ENCODE measurements at places on chromosomes 4 and X.

GRCh38 chr4:119099227-119099810, 36.3 kb upstream of the MYOZ2 start:
- DNase-seq = no peak

DNA sequence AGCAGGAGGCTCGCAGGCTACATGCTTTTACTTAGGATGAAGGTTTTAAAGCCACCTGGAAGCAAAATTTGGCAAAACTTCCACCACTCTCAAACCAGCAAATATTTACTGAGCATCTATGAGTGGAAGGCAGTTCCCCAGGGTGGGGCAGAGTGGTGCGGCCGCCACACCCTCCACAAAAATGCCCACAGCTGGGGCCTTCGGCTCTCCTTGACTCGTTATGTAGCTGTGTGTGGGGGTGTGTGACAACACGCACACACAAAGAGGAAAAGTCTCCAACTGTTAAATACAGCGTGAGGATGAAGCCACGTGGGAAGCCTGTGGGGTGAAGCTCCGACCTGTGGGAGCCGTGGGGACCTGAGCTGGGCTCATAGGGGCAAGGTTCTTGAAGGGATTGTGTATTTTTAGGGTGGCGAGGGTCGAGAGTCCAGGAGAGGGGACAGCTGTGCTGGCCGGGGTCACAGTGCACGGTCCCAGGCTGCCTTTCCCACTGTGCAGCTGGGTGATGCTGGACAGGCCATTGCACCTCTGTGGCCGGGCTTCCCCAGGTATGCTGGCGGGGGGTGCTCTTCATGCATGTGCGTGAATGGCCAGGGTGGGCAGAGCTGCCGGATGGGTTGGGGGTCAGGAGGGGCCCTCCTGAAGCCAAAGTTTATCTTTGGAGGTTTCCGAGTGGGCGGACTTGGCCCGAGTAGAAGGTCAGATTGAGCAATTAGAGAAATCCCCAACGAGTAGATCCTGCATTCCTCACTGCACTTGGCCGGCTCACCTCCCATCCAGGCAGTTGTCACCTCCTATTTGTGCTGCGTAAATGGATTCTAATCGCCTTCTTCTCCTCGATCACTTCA, 25.4 kb downstream of the SORCS2 start:
- no peak for DNase-seq

GRCh38 chr4:117893207-117893606, 141.1 kb upstream of the NDST3 start:
- no peak for DNase-seq

DNA sequence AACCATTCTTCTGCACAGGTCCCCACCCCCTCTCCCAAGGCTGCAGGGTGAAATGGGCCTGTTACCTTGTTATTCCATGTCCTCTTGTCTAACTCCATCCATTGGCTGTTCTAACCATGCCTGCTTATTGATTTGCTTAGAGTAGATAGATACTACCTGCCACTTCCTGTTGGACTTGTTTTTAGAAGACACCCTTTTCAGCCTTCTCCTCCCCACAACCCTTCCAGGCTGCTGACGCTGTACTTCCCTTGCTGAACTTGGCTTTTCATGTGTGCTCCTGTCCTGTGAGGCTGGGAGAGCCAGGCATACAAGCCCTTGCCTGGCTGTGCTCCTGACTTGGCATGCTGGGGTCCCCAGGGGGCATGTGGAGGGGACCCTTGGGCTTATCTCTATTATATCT, 81.9 kb downstream of the AASDH start:
- DNase-seq = no peak

DNA sequence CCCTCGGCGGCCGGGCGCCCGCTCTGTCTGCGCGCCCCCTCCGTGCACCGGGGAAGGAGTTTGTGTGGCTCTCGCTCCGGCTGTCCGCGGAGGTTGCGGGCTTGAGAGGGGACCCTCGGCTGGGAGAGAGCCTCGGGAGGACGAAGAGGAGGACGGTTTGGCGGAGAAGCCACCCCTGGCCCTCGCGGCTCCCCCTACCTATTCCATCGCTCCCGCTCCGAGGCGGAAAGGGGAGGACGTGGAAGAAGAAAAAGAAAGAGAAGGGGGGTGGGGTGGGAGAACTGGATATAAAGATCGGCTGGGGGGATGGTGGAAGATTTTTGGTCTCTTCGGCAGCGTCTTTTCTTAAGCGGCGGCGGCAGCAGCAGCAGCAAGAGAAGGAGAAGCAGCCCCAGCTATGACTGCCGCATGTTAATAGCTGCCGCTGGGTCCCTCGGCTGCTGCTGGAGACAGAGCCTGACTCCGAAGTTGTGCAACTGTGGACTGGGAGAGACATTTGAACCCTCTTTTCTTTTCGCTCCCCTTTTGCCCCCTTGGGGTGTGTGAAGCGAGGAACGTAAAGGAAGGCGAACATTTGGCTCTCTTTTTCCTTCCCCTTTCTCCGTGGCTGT, 895 bp downstream of the ADGRL3 start:
- DNase-seq = peak; percentile 46

GRCh38 chrX:123809854-123810375, 49.9 kb upstream of the XIAP start:
- DNase-seq = no peak

DNA sequence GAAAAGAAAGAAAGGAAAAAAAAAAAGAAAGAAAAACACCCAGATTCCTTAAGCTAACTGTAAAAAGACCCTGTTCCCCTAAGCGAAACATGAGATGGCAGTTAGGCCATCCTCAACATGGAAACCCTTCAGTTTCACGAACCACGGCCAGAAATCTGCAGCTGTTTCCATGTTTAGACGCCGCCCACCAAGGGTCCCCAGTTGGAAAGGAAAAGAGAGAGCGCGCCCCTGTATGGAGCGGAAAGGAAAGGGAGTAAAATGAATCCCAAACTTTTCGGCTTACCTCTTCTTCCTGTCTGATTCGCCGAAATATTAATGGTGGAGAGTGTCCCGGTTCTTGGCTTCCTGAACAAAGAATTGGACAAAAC, 38.3 kb downstream of the MGARP start:
- no peak for DNase-seq

GRCh38 chr4:123812066-123812390, 415.4 kb downstream of the SPRY1 start:
- DNase-seq = no peak

GRCh38 chr4:37623940-37624339, 62.2 kb downstream of the RELL1 start:
- no peak for DNase-seq

DNA sequence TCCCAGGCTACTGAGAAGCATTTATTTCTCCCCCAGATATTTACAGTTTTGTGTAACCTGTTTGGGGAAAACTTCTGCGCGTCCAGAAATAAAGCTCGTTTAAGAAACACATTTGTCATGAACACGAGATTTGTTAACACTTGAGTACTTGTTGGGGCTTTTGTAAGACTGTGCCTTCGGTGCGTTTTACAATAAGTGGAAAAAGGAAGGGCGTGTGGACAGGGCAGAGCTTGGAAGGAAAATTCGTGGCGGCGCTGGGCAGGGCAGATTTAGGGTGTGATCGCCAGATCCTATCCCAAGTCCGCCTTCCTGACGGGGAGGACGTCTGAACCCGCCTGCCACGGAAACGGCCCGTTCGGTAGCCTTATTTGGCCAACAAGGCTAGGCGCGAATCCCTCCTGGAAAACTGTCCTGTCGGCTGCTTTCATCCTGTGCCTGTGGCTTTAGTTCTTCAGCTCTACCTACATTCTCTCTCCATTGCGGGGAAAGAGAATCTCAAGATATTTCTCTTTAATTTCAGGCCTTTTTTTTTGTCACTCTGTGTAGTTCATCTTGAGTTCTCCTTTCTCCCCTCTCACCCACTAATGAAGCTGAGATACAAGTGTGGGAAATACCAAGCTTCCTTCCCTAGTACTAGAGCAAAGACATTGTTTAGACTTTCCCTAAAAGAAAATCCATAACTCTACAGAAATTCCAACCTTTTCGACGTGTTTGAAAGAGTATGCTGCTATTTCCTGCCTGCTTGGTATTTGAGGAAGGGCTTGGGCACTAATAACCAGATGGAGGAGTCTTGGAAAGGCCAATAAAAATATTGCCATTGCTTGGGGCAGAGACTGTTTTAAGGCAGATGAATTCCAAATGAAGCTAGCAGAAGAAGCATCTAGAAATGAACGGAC, 982 bp downstream of the PDLIM5 start:
- peak; percentile 90 for DNase-seq

- DNase-seq = no peak
These were observed 52.8 kb downstream of the P2RY10 start for GRCh38 chrX:78997870-78998558.

GRCh38 chr4:3689006-3689405, 77.2 kb upstream of the ADRA2C start:
- no peak for DNase-seq

- no peak for DNase-seq
These were observed 1.3 kb upstream of the DGKQ start for GRCh38 chr4:974668-975067.

GRCh38 chr4:186761393-186761792, 37.7 kb upstream of the FAT1 start:
- DNase-seq = no peak

DNA sequence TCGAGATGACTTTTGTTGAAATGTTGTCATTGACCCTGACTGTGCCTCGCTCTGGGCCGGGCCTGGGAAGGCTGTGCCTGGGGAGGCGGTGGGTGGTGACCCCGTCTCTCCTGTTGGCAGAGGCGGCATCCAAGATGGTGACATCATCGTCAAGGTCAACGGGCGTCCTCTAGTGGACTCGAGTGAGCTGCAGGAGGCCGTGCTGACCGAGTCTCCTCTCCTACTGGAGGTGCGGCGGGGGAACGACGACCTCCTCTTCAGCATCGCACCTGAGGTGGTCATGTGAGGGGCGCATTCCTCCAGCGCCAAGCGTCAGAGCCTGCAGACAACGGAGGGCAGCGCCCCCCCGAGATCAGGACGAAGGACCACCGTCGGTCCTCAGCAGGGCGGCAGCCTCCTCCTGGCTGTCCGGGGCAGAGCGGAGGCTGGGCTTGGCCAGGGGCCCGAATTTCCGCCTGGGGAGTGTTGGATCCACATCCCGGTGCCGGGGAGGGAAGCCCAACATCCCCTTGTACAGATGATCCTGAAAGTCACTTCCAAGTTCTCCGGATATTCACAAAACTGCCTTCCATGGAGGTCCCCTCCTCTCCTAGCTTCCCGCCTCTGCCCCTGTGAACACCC, 36.4 kb downstream of the HTRA3 start:
- peak; percentile 79 for DNase-seq

DNA sequence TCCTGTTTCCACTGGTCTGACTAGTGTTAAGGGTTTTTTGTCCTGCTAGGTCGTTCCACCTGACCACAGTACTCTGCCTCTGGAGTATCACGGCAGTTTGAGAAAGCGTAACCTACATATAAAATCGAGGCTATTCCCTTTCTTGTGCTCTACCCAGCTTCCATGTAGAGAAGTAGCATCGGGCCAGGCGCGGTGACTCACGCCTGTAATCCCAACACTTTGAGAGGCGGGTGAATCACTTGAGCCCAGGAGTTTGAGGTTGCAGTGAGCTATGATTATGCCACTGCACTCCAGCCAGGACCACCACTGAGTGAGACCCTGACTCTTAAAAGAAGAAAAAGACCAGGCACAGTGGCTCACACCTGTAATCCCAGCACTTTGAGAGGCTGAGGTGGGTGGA, 7.5 kb downstream of the PPEF1 start:
- no peak for DNase-seq

- no peak for DNase-seq
These were observed 34.2 kb upstream of the SULT1E1 start for GRCh38 chr4:69894186-69894585.

- DNase-seq = no peak
These were observed 37.2 kb downstream of the EDNRA start for GRCh38 chr4:147518086-147518485.

GRCh38 chr4:40870150-40870549, 120.4 kb downstream of the NSUN7 start:
- DNase-seq = no peak

DNA sequence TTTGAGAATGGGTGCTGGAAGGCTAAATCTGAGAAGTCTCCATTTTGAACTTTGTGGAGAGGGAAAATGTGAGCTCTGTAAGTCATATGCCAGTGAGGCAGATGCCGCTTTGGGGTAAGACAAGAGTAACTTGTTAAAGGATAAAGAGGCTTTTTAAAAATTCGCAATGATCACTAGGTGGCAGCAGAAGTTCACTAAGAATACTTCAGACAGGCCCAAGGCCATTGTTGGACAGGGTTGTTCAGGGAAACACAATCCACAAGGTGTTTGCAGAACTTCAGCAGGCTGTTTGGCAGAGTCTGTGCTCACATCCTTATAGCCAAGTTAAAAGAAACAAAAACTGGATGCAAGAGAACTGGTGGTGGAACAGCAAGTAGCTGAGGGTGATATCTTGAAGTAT, 13.7 kb upstream of the PIGA start:
- DNase-seq = no peak

DNA sequence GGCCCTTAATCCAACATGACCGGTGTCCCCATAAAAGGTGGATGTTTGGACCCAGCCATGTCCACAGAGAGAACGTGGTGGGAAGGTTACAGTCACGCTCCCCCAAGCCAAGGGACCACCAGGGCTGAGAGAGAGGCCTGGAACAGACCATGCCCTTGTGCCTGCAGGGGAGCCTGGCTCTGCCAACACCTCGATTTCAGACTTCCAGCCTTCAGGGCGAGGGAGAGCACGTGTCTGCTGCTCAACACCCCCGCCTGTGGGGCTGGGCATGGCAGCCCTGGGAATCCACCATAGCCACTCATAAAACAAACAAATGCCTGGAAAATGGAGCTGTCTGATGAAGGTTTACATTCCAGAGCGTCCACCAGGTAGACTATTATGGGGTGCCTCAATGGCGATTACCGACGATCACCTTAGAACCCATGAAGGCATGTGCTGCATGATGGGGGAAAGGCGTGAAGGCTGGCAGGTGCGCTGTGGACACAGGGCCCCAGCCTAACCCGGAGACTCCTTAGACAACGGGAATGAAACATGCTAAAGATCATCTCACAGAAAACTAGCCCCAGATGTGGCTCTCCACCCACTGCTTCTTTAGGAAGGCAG, 42.3 kb upstream of the HMX1 start:
- no peak for DNase-seq

- no peak for DNase-seq
These were observed 279.0 kb upstream of the VCX3A start for GRCh38 chrX:6813836-6814370.

- no peak for DNase-seq
These were observed 38.5 kb downstream of the ELF4 start for GRCh38 chrX:130071611-130072344.

DNA sequence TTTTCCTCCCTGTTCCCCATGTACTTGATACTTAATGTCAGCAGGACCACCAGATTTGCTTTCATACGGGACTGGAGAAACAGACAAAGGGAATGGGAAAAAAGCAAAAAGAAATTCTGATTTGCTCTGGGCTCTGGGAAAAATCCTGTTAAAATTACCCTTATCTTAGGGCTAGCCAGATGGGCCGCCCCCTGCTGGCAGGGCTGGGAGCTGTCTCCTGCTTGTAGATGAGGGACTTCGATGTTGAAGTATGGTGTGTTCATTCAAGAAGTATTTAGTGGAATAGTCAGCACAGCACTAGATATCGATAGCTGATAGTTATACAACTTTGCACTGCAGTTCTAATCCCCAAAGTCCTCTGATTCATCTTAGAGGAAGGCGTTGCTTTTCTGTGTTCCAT, 45.8 kb downstream of the BCORL1 start:
- peak; percentile 68 for DNase-seq

- no peak for DNase-seq
These were observed 242.4 kb downstream of the ARHGAP24 start for GRCh38 chr4:85717351-85717750.
